ENCODE measurements at places on chromosomes 2 and 18.

GRCh38 chr2:234952270-234953115, 676 bp downstream of the SH3BP4 start:
- no peak for DNase-seq

- no peak for DNase-seq
These were observed 555.8 kb upstream of the ID2 start for GRCh38 chr2:8125741-8126711.

DNA sequence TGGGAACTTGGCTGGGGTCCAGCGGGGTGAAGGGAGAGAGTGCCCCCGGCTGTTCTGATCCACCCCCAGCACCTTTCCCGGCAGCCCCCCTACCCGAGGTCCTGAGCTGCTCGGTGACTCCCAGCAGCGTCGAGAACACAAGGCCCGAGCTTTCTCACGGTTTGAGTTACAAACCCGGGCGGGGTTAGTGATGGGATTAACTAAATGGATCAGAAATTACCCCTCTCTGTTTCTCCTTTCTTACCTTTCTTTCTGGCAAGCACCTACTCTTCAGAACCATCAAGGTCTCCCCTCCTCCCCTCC, 139.4 kb upstream of the GPC1 start:
- no peak for DNase-seq

DNA sequence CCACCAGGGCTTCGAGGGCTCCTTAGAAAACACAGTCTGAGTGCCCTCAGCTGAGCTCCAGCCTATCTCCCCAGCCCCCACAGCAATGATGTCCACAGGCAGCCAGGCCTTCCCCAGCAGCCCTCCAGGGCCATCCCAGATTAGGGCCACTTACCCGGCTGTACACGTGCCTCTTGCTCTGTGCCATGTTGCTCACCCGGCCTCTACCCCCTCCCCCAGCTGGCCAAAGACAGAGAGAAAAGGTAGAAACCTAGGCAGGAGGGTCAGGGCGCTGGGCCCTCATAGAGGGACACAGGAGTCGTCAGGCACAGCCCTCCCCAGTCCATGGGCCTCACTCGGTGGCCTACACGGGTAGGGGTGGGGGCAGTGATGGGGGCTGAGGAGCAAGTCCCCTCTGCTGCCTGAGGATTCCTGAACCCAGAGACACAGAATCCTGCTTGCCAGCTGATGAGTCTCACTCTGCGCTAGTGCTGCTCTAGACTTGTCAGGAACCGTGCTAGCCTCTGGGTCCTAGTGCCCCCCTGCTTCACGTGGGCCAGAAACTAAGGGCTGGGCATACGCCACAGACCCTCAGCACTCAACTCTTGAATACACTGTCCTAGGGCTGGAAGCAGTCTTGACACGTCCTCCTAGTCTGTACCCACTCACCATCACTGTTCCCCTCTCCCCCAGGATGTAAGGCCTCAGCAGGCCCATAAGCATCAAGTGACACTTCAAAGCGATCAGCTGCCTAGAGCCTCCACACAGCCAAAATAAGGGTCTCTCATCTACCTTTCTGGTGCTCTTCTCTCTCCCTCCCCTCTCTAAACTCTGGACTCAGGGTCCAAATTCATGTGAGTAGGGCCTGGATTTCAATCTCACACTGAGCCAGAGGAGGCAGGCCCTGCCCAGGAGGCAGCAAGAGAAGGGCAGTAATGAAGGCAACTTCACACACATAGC, at the start of gene DCTN1:
TSS of gene DCTN1 (minus strand) at position 461 of the 939 bp plus-strand sequence. CDS start at position 187, 274 bp downstream.
- DNase-seq = no peak

- DNase-seq = no peak
These were observed 25.8 kb upstream of the ZNF397 start for GRCh38 chr18:35215026-35215425.

DNA sequence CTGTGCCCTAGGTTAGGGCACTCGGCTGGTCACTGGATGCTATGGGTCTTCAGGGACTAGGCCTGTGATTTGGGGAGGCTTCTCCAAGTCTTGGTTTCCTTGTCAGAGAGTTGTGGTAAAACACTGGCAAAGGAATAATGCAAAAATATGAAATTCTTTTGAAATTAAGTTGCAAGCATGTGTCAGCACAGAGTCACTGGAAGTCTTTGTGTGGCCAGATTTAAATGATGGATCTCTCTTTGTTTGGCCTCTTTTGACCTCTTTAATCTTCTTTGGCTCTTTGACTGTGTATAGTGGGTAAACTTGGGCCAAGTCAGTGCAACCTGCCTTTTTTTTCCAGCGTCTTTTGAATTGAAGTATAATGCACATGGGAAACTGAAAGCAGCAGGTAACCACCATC, 12.1 kb downstream of the HK2 start:
- DNase-seq = no peak

DNA sequence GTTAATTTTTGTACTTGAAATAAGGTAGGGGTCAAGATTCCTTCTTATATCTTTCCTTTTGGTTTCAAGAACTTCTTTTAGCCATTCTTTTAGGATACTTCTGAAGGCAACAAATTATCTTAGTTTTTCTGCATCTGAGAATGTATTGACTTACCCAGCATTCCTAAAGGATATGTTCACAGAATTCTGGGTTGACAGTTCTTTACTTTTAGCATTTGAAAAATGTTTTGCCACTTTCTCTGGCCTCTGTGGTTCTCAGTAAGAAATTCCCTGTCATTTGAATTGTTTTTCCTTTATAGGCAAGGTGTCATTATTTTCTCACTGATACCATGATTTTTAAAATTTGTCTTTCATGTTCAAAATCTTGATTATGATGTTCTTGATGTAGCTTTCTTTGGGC, 162.4 kb downstream of the GALNT1 start:
- no peak for DNase-seq

DNA sequence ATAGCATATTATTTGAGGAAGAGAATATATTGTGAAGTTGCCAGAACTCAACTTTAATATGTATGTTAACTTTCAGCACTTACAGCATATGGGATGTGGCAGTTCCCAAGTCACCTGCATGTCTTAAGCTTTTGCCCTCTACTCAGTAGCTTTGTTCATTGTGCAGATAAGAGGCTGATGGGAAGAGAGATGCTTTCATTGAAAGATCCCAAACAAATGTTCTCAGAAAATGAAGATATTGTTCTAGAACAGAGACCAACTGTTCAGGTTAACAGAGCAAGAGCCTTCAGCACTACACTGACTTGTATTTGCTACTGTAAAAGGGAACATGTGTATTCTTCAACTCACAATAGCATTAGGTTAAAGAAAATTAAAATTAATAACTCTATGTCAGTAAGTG, 28.1 kb downstream of the GAREM1 start:
- no peak for DNase-seq

DNA sequence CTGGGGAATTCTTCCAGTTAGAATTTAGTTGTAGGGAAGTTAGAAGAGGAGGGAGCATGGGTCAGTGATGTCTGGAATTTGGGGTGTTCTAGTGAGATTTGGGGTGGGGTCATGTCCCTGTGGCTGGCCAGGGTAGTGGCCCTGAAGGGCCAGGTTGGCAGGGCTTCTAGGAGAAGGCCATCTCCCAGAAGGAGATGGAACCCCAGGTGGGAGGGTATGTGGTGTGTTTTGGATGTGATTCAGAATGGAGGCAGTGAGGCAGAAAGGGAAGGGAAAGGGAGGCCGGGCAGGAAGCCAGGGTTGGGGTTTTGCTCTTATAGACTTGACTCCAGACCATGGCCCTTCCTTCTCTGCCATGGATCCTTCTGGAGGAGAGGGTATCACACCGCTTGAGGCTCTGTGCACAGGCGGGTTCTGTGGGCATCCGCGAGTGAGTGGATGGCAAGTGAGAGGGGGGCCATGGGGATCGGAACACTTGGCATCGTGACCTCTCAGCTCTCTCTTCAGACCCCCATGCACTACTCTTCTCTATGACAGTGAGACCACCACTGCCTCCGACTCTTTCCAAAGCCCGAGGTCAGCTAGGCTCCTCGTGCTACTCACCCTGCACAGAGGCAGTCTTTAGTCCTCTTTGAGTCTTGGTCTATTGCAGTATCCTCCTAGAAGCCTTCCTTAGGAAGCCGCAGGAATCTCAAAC, 7.3 kb downstream of the GREB1 start:
- no peak for DNase-seq

- peak; percentile 43 for DNase-seq
These were observed 132.9 kb upstream of the MGAT5 start for GRCh38 chr2:134120733-134121630.
